ENCODE measurements at places on chromosomes 6 and 20.

DNA sequence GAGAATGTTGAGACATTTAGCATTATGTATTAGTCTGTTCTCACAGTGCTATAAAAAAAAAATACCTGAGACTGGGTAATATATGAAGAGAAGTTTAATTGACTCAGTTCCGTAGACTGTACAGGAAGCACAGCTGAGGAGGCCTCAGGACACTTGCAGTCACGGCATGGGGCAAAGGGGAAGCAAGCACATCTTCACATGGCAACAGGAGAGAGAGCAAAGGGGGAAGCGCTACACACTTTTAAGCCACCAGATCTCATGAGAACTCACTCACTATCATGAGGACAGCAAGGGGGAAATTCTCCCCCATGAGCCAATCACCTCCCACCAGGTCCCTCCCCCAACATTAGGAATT is 26.8 kb upstream of the TFAP2A start:
- DNase-seq, result no peak

- no peak for DNase-seq
Measured at GRCh38 chr6:72832271-72832670, 210.4 kb downstream of the KCNQ5 start.

GRCh38 chr20:46408281-46408731 is 1.9 kb upstream of the ELMO2 start:
- no peak for DNase-seq

DNA sequence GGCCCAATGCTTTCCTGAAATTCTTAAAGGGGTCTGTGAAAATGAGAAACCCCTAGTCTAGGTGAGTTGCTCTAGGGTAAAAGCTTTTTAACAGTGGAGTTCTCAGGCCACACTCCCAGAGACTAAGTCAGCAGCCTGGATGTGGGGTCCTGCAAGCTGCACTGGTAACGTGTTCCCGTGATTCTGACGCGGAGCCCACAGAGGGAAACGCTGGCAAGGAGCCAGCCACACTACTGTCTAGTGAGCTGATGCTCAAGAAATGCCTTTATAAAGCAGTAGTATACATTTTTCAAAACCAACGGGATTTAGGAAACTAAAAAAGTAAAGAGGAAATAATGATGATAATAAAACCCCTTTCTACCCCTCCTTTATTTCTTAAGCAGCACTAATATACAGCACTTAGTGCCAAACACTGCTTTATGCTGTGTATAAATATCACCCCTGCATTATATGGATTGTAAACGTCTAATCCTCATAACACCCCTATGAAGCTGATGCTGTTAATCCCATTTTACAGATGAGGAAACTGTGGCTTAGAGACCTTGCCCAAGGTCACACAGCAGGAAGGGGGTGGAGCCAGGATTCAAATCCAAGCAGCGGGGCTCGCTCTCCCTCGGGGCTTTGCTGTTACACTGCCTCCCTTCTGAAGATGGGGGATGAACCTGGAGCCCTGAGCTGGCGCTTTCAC is 25.0 kb downstream of the KCNK15 start:
- DNase-seq, result no peak

DNA sequence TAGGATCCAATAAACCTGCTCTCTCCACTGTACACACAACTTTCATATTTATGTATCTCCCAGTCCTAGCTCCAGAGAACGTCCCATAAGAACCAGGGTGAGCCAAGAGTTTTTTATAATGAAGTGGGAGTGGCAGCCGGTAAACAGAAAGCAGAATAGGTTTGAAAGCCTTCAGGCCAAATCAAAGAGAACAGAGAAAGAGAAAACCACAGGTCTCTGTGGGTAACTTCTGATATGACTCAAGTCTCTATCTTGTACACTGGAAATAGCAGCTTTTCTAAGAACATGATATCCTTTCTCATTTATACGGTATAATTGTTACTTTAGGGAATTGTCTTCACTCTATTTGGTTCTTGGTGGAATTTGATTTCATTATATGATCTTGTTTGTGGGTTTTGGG is 273.6 kb downstream of the PACRG start:
- no peak for DNase-seq

- no peak for DNase-seq
Measured at GRCh38 chr20:21396599-21397340, 556 bp downstream of the NKX2-4 start.

GRCh38 chr6:133099573-133099972 is 141.6 kb upstream of the EYA4 start:
- DNase-seq, result peak; percentile 41

- DNase-seq, result no peak
Measured at GRCh38 chr6:127812985-127813698, 87.7 kb downstream of the THEMIS start.

DNA sequence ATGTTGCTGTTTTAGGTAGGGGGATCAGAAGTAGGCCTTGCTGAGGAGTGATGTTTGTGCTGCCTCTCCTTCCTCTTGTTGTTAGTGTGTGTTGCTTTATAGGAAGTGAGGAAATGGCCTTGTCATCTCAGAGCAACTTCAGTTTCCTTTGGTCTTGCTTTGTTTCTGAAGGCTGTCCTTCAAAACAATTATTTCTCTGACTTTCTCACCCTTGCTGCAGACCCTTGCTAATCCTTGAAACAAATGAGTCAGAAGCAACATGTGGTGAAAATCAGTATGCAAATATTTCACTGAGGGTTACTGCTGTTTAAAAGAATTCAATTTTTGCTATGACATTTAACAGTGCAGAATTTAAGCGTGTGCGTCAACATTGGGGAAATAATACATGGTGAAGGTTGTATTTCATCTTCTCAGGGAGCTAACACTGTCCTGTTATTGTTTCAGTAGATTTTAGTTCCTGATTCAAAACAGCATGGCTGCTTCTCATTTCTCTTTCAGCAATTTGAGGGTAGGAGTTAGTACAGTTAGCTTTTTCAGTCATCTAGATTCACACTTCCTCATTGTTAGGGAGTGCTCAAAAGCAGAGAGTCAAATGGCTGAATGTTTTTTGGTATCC is 13.8 kb downstream of the RNF144B start:
- DNase-seq, result no peak

DNA sequence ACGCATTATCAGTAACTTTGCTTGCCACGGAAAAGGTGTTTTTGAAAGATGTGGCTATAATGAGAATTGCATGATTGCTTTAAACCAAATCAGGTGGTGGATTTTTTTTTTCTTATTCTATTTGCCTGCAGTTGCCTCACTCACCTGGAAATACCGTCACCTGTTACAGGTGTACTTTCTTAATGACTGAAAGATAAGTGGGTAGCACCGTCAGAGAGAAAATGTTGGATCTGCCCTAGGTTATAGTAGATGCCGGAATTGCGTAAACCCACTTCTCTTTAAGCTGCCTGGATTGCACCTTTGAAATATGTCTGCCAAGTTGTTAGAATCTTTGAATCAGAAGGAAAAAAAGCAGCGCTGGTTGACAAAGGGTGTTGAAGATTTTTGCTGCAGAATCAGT is 68.5 kb downstream of the SH3BGRL2 start:
- no peak for DNase-seq

DNA sequence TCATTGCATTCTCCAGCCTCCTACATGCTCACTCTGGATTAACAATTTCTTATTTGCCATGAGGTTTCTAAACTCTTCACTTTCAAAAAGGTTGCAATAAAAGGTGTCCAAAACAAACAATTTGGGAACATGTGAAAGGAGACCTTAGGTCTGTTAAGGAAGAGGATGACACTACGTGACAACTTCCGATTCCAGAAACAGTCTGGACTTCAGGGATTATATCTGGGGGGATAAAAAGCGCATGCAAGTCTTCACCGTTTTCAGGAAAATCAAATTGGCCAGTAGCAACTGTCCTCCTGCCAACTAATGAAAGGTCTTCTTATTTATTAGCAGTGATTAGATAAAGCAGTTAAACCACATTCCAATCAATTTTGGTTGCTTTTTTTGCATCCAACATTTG is 1.8 kb downstream of the ZDHHC14 start:
- DNase-seq, result no peak

DNA sequence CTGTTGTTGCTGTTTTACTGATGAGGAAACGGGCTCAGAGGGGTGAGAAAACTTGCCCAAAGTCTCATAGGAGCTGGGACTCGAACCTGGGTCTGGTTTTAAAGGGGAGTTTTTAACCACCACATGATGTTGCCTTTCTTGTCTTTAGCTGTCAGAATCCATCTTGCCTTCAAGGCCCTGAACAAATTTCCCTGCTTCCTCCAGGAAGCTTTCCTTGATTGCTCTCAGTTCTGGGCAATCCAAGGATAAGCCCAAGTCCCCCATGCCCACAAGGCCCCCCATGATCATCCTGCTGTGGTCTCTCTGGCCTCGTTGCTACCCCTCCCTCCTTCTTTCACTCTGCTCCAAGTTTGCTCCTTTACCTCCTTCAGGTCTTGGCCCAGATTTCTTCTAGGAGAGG is 73.5 kb downstream of the CD40 start:
- no peak for DNase-seq

DNA sequence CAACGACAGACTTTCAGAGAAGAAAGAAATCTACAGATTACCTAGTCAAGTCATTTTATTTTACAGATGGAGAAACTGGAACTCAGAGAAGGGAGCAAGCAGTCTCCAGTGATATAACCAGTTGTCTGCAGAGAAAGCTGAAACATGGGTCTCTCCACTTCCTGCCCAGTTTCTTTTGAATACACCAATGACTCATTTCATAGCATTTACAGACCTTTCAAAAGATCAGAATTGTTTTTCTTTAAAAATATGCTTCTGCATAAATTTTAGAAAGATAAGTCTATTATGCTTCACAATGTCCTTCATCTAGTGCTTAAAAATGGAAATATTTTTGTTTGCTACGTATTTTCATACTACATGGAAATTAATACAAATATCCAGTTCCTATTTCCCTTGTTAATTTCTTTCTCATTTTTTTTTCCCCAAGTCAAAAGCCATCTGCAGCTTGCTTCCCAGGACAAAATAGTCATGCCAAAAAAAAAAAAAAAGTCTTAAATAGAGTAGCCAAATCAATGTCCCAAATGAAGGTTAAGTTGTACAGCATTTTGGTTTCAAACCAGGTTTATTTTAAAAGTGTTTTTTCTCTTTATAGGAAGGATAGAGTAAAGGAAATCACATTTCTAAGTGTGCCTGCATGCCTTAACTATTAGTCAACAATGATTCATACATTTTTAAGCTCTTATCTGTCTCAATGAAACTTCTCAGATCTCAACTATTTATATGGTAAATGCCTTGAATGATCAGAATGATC is 36.9 kb downstream of the ARHGAP18 start:
- DNase-seq, result no peak

- no peak for DNase-seq
Measured at GRCh38 chr6:3001773-3002293, 2.1 kb downstream of the NQO2 start.

GRCh38 chr6:92634561-92634960 is 784.8 kb downstream of the EPHA7 start:
- DNase-seq, result no peak

DNA sequence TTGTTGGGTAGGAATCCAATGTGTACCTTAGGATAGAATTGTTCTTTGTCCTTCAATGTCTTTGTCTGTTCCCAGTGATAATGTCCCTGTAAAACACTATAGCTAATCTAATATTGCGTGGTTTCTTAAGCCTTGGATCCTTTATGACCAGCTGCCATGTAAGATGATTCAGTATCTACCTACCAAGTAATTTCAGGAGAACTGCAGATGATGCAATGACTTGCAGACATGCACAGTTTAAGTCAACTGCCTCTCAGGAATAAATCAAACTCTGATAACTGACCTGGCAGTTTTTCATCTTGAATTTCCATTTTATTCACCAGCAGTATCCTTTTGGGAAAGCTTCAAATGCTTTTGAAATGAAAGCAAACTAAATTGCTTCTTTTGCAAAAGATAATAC is 157.8 kb downstream of the TPBG start:
- no peak for DNase-seq

- DNase-seq, result no peak
Measured at GRCh38 chr20:47774131-47774777, 11.0 kb downstream of the SULF2 start.

GRCh38 chr6:43682724-43683429 is 4.7 kb downstream of the MRPS18A start:
- no peak for DNase-seq
